Thymus (tissue), 14 donors: ENCODE measurements at places on chromosomes 7 and 10. TPM values are rescaled to one million over a fixed set of nuclear protein-coding genes. Genes with fewer than 3 reads are reported as not detected.

Gene BTBD16
- 1.2 TPM for polyA plus RNA-seq

Gene PIP
- 6.5 TPM for polyA plus RNA-seq

Gene ANKRD30A
- 0.02 TPM for polyA plus RNA-seq

Gene FHIP2A
- polyA plus RNA-seq: 14.6 TPM

Gene OPN1SW
- polyA plus RNA-seq: 0.07 TPM

Gene PUS7
- 3.7 TPM for polyA plus RNA-seq

Gene LRRC61
- polyA plus RNA-seq: 11.3 TPM

Gene GIMAP4
- 40.9 TPM for polyA plus RNA-seq

Gene IFIT5
- polyA plus RNA-seq: 17.4 TPM

Gene RSPH10B
- 0.25 TPM for polyA plus RNA-seq

Gene OR2A42
- polyA plus RNA-seq: 0.02 TPM

Gene PRPS1L1
- not detected for polyA plus RNA-seq

Gene RSPH10B2
- 0.25 TPM for polyA plus RNA-seq

Gene RARRES2
- 21.9 TPM for polyA plus RNA-seq

Gene RPEL1
- polyA plus RNA-seq: 0.02 TPM
